ENCODE measurements at places on chromosomes 13 and 19.

DNA sequence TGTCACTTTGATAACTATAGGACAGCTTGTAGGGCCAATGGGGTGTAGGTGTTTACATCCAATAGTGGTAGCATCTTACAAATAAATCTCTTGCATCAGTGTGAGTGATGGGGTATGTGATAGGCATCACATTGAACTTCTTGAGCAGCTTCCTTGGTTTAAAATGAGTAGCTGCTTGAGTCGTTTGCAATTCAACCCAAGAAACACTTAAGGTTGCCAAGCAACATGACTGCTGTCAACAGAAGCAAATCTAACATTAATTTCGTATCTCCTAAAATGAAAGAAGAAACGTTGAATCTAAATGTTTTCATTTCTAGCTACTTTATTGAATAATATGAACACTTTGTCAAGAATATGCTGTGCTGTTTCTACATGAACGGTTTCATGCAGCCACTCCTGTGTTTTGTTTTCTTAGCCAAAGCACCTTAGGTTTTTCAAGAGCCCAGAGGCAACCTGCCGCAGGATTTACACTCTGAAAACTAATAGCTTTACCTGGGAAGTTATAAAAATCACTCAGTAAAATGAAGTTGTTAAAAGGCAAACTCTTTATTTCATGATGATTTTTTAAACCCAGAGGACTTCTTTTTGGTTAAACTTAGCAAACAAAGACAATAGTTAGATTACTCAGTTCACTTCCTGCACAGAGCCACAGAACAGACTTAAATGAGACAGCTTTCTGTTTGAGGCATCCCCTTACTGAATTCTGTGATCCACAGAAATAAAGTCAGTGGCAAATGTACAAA, 305.2 kb downstream of the MTUS2 start:
- no peak for DNase-seq

GRCh38 chr13:33208290-33209220, 77.0 kb downstream of the STARD13 start:
- no peak for DNase-seq

- DNase-seq, result no peak
These were observed 844.9 kb upstream of the SLITRK5 start for GRCh38 chr13:86826232-86826631.

DNA sequence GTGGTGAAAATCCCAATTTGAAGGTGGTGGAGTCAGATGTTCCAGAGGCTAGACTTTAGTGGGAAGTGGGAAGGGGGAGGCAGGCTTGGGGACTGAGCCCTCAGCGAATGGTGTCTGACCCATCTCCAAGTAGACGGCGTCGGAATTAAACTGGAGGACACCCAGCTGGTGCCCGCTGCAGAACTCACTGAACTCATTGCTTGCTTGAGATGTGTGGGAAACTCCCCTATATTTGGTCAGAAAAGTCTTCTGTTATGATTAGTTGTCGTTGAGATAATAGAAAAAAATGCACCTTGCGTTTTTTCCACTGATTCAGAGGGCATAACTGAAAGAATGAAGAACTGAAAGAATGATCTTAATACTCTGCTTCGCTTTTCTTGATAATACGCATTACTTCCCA, 871 bp upstream of the ZNF583 start:
- DNase-seq, result no peak

GRCh38 chr13:75938811-75939560, 302.9 kb downstream of the LMO7 start:
- DNase-seq, result no peak

GRCh38 chr13:27338816-27339215, 68.2 kb downstream of the RASL11A start:
- no peak for DNase-seq

- no peak for DNase-seq
These were observed 7.9 kb downstream of the DCAF15 start for GRCh38 chr19:13959962-13960862.

DNA sequence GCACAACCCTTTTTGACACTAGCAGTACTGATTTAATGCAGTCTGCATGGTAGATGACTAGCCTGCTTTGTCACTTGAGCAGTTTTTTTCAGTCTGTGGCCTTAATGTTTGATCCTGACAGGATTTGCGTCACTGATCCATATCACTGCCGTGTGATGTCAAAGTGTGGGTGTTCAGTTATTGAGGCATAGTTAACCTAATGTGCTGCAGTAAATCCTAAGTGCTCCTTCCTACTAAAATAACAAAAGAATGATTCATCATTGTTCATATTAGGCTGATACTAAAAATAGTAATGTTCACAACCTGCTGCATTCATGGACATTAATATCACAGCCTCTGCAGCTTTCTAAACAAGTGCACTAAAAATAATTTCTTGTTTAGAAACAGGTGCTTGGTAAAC, 121.9 kb upstream of the MLNR start:
- peak; percentile 28 for DNase-seq

- no peak for DNase-seq
These were observed 39.9 kb downstream of the MRPL57 start for GRCh38 chr13:21216332-21216731.

- DNase-seq, result no peak
These were observed 23.3 kb upstream of the CACTIN start for GRCh38 chr19:3649888-3650287.

GRCh38 chr13:73109288-73109899, 50.6 kb downstream of the KLF5 start:
- no peak for DNase-seq

DNA sequence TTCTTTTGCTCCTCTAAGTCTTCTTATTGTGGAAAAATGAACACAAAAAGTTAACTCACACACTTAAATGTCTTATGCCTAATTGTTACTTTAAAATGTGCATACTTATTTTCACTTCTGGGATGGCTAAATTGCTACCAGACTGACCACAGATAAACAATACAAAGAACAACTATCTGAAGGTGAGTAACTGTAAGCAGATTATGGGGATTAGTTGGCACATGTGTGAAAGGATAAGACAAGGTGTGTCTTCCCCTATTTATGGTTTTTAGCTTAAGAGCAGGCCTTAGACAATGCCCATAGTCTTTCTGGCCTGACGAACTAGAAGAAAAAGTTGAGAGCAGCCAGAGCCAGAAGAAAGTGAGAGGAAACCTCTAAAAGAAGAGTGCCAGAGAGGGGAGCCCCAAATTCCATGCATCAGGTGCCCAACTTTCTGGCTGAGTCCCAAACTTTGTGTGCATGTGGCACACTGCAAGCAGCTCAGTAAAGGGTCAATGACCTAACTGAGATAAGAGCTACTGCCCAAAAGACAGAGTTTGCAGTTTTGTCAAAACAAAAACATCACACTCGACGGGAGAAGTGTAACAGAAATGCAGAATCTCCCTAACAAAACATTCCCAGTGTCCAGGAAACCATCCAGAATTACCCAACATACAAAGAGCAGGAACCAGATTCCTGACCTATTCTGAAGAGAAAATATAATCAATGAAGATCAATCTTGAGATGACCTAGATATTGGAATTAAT, 375.4 kb downstream of the KCNRG start:
- no peak for DNase-seq

DNA sequence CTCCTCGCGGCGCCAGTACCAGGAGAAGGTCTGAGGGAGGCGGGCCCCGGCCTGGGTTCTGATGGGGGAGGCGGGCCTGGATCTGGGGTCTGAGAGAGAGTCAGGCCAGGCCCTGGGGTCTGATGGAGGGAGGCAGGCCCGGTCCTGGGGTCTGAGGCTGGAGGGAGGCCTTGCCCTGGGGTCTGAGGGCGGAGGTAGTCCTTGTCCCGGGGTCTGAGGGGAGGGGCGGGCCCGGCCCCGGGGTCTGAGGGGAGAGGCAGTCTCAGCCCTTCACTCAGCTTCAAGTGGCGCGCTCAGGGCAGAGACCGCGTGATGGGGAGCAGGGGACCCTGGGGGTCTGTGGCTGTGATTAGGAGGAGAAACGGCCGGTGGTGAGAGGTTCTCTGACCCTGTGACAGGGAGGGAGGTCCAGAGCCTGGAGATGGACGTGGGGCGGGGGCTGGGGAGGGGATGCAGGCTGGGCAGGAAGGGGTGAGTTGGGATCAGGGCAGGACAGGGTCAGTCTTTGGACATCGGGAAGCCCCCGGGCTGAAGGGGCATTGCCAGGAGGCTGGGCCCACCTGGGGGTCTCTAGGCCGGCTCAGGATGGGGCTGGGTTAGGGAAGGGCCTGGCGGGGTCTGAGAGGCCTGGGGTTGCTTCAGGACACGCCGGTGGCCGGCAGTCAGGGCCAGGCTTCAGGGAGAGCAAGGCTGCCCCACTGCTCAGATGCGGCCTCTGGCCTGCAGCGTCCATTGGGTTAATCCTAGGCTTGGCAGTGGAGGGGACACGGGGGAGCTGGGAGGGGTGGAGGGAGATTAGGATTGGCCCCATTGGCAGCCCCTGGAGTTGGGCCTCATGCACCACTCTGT, 18.7 kb downstream of the HCN2 start:
- no peak for DNase-seq

DNA sequence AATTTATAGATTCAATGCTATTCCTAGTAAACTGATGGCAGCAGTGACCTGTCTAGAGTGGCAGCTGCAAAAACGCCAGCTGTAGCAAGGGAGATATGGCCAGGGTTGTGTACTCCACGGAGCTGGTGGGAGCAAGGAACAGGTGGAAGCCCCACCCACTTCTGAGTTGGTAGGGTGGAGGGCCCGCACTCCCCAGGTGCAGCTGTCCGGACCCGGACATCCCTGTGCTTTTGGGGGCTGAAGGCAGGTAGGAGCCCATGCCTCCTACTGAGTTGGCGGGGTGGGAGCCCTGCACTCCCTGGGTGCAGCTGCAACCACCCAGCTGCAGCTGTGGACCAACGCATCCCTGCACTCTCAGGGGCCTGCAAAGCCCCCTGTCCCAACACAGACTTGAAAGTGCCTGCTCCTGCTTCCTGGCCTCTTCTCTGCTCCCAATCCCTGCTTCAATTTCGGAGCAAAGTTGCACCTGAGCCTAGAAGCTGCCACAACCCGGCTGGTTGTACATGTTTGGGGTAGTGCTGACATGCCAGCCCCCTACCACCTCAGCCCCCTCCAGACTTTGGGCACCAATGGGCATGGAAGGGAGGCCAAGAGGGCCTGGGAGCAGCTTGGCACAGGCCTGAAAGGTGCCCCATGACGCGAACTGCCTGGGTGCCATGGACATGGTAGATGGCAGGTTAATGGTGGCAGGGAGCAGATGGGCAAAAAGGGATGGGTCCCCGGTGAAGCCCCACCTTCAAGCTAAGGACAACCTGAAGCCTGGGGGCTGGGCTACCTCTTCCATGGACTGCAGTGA, 19.8 kb downstream of the UGGT2 start:
- DNase-seq, result no peak

- DNase-seq, result no peak
These were observed 10.8 kb downstream of the SOX21 start for GRCh38 chr13:94701313-94702180.

DNA sequence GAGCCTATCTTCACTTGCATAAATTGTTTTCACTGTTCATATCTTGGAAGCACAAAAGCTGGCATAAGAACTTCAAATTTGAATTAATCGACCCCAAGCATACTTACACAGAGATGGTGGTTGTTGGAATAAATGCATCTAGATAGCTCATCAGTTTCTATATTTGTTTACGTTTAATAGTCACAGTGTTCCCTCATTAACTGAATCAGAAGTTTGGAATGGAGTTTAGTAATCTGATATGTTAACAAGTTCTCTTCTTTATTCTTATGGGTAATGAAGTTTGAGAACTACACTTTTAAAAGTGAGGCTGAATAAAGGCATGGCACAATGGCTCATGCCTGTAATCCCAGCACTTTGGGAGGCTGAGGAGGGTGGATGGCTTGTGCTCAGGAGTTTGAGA, 886.7 kb upstream of the PCDH20 start:
- DNase-seq, result no peak

DNA sequence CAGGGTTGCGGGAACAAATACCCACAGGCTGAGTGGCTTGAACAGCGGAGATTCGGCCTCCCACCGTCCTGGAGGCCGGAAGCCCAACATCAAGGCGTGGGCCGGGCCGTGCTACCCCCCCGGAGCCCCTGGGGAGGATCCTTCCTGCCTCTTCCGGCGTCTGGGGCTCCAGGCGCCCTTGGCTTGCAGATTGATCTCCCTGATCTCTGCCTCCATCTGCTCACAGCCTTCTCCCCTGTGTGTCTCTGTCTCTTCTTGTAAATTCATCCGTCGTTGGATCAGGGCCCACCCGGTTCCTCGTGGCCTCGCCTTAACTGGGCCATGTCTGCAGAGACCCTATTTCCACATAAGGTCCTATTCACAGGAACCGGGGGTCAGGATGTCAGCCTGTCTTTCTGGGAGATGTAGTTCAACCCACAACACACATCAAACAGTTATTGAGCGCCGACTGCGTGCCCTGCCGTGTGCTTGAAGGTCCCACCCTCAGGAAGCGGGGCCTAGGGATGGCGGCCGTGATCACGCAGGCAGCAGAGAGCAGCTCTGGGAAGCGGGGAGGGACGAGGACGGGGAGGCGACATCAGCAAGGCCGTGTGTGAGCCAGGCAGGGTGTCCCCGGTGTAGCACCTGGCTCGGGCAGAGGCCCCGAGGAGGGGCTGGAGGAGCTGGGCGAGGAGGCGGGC, 21.3 kb downstream of the HCN2 start:
- no peak for DNase-seq

DNA sequence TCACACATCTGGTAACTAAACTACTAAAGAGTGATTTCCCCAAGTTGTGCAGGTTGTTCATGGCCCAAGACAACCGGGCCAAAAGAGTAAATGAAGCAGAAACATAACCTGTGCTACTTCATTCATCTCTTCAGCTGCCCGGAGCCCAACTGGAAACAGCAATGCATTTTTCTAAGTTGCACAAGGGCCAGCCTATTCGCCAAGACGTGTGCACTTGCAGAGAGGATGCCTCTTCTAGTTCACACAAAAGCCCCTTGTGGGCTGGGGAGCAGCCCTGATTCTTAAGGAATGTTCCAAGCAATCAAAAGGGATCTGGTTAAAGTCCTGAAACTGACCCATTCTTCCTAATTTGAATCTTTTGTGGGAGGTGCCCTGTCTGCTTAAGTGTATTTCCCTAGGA, 275.8 kb downstream of the SHISA2 start:
- no peak for DNase-seq

GRCh38 chr19:58356766-58357480, 3.6 kb upstream of the A1BG start:
- DNase-seq, result no peak

GRCh38 chr19:43316591-43317319, 36.7 kb upstream of the CD177 start:
- no peak for DNase-seq

GRCh38 chr13:99894840-99895443, 76.6 kb downstream of the ZIC5 start:
- no peak for DNase-seq

DNA sequence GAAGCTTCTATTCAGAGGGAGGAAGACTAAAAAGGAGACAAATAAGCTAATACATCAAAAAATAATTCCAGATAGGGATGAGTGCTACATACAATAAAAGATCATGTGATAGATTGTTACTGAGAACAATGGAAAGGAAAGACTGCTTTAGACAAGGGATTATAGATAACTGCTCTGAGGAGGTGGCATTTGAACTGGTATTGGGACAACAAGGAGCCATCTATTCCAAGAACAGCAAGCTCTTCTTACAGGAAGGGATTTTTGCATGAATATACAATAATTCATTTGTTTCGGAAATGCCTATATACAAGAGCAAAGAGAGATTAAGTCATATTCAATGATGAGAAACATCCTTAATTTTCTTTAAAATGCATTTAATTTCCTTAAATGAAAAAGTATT, 540.5 kb upstream of the KLF12 start:
- no peak for DNase-seq

Measured in SW 1271 (cell line).